ENCODE measurements at places on chromosomes 3 and 15. TPM values are rescaled to one million over a fixed set of nuclear protein-coding genes. Genes with fewer than 3 reads are reported as not detected.

Gene TGM4
- polyA plus RNA-seq = 0.10 TPM

- DNase-seq = no peak
Measured at GRCh38 chr3:191345334-191345733, 15.0 kb upstream of the UTS2B start.

Gene LMAN1L
- polyA plus RNA-seq = not detected

- DNase-seq = no peak
Measured at GRCh38 chr3:48493203-48493501, 10.8 kb downstream of the SHISA5 start.

Gene BFSP2
- 0.56 TPM for polyA plus RNA-seq

- DNase-seq = no peak
Measured at GRCh38 chr15:68304589-68305337, 27.2 kb downstream of the FEM1B start.

- DNase-seq = no peak
Measured at GRCh38 chr3:159852821-159853505, 135.7 kb upstream of the IL12A start.

GRCh38 chr3:129233538-129233937 lies 15.9 kb upstream of the COPG1 start:
- no peak for DNase-seq

Gene PRICKLE2
- 16.5 TPM for polyA plus RNA-seq

DNA sequence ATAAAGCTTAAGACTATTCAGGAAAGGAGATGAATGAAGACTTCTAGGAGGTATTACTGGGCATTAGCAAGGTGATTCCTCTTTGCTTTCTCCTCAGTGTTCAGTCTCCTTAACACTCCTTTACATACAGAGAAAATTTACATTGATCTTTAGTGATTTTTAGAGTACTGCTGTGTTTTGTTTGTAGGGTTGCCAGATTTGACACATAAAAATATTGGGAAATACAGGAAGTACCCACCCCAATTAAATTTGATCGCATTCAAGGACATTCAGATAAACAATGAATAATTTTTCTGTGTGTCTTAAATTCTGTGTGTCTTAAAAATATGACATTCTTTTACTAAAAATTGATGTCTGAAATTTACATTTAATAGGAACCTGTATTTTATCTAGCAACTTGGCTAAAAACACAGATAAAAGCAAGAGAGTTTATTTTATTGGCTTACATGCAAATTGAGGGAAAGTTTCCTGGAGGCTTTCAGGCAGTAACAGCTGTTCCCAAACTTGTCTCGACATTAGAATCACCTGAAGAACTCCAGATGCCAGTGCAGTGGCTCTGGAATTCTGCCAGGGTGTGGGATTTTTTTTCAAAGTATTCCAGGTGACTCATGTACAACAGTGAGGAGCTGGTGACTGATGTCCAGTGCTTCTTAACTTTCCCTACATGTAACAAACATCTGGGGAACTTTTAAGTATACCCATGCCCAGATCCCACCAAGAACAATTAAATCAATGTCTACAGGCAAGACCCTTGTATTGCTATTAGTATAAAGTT lies 23.4 kb upstream of the PLOD2 start:
- DNase-seq = no peak

DNA sequence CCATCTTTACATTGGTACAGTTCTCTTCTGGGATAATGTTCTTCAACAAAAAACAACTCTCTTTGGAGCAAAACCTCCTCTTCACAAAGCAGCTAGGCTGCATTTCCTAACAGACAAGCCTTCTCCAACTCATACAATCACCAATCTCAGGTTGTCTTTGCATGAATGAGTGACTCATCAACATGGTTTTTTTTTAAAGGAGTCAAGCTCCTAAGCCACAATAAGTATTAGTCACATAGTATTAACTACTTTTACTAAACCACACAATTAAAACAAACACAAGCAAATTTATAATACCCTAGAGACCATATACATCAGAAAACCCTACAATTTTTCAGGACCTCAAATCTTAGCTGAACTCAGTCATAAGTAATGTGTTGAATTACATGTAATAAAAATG lies 137.4 kb downstream of the TBC1D5 start:
- DNase-seq = no peak

DNA sequence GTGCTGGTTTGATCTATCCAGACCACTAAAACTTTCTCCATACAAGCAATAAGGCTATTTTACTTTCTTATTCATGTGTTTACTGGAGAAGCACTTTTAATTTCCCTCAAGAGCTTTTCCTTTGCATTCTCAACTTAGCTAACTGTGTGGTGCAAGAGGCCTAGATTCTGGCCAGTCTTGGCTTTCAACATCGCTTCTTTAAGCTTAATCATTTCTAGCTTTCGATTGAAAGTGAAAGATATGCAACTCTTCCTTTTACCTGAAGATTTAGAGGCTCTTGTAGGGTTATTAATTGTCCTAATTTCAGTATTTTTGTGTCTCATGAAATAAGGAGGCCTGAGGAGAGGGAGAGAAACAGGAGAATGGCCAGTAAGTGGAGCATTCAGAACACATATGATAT lies 234.8 kb upstream of the GADL1 start:
- DNase-seq = no peak

DNA sequence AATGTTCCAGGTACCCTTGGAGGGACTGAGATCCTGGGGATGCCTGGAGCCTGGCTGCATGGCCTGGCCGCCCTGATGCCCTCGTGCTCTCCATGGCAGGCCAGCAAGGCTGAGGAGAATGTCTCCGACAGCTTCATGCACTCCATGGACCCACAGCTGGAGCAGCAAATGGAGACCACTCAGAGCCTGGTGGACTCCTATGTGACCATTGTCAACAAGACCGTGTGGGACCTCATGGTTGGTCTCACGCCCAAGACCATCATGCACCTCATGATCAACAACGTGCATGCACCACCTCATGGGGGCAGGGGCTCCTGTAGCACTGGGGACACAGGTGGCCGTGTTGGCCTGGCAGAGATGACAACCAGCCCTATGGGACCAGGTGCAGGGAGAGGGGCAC lies 19.7 kb downstream of the GOLGA6A start:
- DNase-seq = no peak
